ENCODE measurements at places on chromosomes 6 and 20.

DNA sequence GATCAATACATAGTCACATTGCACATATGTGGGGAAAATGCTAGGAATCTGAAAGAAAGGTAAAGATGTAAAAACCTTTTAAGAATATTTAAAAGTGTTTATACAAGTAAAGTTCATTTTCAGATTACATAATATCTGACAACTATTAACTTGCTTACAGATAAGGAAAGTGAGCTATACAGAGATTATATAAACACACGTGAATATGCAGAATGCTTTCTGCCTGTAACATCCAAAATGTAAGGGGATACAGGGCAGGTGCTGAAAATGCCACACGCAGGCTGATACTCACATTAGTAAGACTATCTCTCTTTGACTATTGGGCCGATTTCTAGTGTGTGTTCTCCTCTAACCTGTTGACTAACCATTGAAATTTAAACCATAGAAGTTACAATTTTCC lies 17.9 kb upstream of the MAP7 start:
- no peak for DNase-seq

DNA sequence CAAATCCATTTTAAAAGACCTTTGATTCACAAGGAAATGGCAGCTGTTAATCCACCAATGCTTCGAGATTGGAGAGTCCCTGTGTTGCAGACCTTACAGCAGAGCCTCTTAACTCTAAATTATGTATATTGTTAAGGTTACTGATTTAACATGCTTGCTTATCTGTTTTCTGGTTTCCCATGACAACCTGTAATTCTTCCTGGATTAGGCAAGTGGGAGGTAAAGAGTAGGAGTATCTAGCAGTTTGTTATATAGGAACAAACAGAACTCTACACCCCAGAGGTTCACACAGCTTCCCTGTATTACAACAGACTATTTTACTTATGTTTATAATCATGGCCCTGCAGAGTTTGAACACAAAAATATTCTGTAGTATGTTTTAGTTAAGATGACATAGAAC lies 39.5 kb downstream of the NKX2-4 start:
- no peak for DNase-seq

- DNase-seq = peak; percentile 84
Measured at GRCh38 chr6:30325873-30326525, 728 bp upstream of the TRIM39 start.

DNA sequence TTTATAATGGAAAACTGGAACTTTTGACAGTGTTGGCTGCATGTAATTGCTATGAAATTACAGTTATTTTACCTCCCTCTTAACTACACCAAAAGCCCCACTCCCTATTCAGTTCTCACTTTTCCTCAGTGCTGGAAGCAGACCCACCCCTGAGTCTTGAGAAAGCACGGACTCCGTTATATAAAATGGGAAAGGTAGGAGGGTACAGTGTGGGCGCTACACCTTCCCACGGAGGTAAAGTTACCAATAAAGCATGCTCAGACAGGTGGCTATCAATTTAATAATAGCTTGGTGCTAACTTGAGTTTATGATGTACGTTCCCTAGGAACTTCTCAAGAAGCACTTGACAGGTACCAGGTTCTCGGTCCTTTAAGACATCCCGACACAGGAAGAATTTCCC lies 59.0 kb downstream of the CLIC5 start:
- no peak for DNase-seq

DNA sequence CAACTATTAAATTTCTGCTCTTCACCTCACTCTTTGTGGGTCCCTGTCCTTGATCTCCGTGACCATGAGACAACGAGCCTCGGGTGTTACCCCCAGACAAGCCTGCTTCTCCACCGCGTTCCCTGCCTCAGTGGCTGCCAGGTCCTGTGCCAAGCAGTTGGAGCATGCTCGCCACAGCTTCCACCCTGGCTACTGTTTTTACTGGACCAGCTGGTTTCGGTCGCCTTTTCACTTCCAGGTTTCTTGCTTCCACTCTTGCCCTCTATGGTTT lies 5.6 kb downstream of the TP53RK start:
- DNase-seq = no peak

GRCh38 chr6:12233693-12234571 lies 56.2 kb upstream of the EDN1 start:
- peak; percentile 44 for DNase-seq

GRCh38 chr20:54435015-54435414 lies 40.4 kb upstream of the DOK5 start:
- no peak for DNase-seq

- no peak for DNase-seq
Measured at GRCh38 chr20:12557224-12557623, 451.5 kb upstream of the SPTLC3 start.

DNA sequence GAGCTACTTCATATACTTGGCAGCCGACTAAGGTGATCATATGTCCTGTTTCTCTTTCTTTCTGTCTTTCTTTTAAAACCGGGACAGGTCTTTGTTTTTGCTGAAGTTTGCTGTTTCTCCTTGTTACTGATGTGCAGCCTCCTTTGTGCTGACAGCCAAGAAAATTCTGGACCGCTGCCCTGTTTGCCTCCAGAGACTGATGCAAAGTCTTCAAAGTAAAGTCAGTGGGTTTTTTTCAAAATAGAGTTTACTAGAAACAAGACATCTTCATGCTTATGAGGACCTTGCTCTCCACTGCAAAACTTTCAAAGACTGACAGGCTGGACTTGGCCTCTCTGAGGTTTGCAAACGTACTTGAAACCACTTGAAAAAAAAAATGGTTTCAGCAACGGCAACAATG lies 510.5 kb upstream of the MAP3K7 start:
- no peak for DNase-seq

- no peak for DNase-seq
Measured at GRCh38 chr6:109791301-109791700, 100.2 kb downstream of the FIG4 start.

- no peak for DNase-seq
Measured at GRCh38 chr6:15444081-15444731, 198.3 kb downstream of the JARID2 start.

- DNase-seq = no peak
Measured at GRCh38 chr6:106383573-106383972, 23.1 kb downstream of the CRYBG1 start.

DNA sequence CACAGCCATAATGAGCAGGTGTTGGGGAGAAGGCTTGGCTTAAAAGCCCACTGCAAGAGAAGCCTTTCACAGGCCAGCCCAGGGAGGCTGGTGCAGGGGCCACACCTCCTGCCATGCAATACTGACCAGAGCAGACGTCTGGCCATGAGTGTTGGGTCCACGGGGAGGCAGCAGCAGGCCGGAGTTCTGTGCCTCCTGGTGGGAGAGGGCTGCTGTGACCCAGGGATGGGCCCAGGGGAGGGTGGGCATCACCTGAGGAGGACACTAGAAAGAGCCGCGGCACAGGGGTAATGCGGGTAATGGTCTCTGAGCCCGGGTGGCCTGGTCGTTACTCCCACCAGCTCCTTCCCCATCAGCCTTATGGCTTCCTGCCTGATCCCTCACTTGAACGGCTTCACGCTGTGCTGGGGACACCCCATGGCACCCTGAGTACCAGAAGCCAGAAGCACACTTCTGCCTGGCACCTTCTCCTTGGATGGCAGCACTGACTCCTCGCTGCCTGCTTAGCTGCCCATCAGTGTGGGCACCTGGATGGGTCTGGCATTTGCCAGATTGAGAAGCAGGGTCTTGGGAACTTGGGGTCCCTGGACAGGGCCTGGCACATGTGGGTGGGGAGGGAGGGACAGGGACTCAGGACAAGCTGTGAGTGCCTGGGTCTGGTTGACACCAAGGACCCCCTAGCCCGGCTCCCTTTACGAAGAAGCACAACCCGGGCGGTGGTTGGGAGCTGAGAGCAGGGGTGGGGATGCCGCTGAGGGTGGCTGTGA lies 108.8 kb downstream of the ASXL1 start:
- no peak for DNase-seq

DNA sequence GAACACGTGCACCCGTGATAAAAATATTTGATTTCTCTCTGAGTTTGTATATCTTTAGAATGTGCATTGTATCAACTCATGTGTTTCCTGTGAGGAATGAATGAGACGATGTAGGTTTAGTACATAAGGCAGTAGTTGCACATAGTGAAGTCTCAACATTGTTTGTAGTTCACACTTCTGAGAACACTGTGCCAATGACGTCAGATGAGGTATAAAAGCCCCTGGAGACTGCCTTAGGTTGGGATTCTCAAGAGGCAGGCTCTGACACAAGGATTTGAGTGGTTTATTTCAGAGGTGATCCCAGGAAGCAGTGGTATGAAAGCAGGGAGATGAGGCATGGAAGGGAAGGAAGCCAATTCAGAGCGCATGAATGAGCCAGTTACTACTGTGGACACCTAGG lies 2.6 kb upstream of the NKAIN2 start:
- DNase-seq = no peak

DNA sequence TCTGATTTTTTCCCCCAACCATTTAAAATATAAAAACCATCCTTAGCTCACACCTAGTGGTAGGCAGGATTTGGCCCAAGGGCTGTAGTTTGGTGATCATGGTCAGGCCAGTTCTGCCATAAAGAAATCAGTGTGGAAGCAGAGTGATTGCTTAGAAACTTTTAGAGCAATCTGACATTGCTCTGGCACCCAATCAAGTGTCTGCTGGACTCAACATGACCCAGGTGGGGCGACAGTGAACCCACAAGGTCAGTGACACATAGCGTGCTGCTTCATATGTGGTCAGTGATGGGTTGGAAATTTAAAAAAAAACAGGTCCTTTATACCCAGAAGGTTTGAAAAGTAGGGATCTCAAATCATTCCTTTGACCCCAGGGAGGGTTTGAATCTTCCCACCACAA lies 107.9 kb downstream of the BANF2 start:
- DNase-seq = no peak

- DNase-seq = peak; percentile 46
Measured at GRCh38 chr20:34190679-34191090, 50.5 kb upstream of the ASIP start.

- DNase-seq = peak; percentile 74
Measured at GRCh38 chr20:32674362-32674789, 635 bp upstream of the C20orf203 start.

- no peak for DNase-seq
Measured at GRCh38 chr20:38426006-38426897, 8.9 kb downstream of the SNHG17 start.

DNA sequence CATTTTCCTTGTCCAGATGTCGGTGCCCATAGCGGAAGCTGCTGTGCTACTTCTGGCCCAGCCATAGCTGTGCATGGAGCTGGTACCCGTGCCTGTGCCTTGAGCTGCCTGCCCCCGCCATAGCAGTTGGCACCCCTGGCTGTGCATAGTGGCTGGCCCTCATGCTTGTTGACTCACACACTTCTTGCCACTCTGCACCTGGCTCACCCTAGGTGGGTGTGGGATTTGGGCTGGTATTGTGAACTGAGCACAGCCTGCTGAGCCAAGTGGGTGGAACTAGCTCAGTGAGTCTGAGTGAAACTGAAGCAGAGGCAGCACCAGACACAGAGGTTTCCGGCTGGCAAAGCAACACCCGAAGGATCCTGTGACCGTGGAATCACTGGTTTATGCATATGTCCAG lies 689.5 kb upstream of the EYS start:
- no peak for DNase-seq

GRCh38 chr6:92930171-92930570 lies 489.2 kb downstream of the EPHA7 start:
- DNase-seq = no peak

DNA sequence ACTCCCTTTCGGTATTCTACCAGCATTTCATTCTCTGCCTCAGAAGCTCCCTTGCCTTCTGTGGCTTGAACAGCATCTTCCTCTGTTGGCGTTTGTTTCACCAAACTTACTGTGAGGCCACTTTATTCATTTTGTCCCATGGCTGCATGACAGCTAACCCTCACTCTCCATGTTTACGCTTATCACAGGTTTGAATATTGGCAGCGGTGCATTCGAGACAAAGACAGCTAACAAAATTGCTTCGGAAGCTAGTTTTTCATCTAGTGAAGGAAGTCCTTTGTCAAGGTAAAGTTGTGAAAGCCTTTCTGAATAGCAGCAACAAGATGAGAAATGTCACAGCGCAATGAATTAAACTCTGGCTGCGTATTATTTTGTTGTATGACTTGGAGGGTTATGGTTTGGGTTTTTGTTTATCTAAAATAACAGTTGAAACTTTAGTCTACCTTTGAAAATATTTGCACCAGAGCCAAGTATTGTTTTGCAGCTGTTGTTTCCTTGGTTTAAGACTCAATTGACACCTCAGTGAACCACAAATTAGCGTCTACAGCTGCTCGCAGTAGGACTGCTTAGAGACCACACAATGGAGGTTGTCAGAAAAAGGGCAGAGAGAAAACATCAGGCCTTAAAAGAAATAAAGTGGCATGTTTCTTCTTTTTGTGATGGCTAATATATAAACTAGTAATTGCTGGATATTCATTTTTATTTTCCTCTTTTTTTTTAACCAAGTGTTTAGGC lies 70.4 kb upstream of the XRN2 start:
- no peak for DNase-seq

DNA sequence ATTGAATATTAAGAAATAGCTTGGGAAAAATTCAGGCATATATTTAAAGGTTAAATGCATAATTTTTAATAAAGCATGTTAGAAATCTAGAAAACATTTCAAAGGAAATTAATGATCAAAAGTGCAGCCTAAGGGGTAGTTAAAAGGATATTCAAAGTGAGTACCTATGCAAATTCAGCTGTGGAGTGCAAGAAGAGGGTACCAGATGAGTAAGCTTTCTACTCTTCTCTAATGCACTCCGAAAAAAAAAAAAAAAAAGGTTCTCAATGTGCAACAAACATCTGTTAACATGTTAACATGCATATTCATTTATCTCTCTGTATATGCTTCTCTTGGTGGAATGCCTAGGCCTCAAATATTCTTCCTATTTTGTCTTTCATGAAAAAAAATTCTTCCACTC lies 32.0 kb upstream of the KATNA1 start:
- DNase-seq = no peak

GRCh38 chr6:45424451-45424861 lies 46.7 kb upstream of the SUPT3H start:
- DNase-seq = no peak

DNA sequence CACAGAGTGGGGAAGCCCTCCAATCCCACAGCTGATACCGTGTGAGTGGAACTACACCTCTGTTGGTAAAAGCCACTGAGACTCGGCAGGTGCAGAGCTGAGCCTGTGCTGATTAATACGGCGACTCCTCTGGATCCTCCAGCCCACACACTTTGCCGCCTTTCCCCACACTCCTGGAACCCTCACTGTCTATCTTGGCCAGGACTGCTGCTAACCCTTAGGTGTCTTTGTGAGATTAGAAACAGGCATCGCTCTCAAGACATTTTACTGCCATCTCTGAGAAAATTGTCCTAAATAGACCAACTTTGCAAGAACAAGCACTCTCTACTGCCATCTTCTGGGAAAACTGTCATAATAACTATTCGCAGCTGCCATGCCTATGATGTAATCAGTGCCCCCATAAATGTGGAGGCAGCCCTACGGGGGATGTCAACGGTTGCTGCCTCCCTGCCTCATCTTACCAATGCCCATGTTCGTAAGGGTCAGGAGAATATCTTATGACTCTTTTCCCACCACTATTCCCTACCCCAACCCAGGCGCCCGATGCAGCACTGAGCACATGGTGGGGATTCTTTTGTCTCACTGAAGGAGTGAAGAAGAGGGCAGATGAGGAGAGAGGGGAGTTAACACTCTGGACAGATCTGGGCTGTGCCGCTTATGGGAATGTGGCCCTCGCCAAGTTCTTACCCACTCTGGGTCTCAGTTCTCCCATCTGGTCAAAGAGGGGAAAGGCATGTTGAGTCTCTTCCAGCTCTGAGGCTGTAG lies 26.1 kb upstream of the KCNB1 start:
- peak; percentile 32 for DNase-seq

- no peak for DNase-seq
Measured at GRCh38 chr6:13648850-13649249, 33.7 kb downstream of the NOL7 start.
